Right atrium auricular region (tissue), 2 donors: ENCODE measurements at places on chromosomes 2 and 18. TPM values are rescaled to one million over a fixed set of nuclear protein-coding genes. Genes with fewer than 3 reads are reported as not detected.

The WNT6 gene
- 2.4 TPM for total RNA-seq

DNA sequence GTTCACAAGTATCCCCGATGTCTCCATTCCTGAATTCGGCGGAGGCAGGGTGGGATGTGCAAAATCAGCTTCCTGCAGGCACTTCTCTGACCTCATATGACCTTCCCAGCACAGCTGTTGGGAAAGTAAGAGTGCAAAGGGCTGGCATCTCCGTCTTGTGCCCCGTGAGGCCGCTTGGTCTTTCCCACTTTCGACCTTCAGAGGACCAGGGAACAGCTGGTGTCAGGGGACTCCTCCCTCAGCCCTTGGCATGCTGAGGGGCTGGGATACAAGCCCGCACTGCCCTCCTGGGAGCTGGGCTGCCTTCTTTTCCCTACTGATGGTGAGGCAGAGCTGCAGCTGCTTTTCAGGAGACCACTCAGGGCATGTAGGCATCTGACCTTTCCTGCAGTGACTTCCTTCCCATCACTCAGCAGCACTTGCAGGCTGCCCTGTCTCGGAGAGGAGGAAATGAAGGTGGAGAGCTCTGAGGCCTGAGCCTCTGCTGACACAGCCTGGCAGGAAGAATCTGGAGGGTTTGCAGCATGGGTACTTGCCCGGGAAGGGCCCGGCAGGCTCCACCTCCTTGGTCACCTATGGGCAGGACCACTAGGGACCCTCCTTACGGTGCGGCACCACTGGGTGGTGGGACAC, 277.2 kb upstream of the HS6ST1 start:
- H3K36me3 ChIP-seq = no peaks in the 10 kb centered on the region
- DNase-seq = no peak
- no peaks in the 10 kb centered on the region for H3K4me1 ChIP-seq
- H3K27me3 ChIP-seq = no peaks in the 10 kb centered on the region
- H3K27ac ChIP-seq = no peak overlapping the region

The ANKRD30B gene
- total RNA-seq = not detected

- no peaks in the 10 kb centered on the region for H3K4me1 ChIP-seq
- DNase-seq = no peak
- no peak overlapping the region for H3K27ac ChIP-seq
- no peaks in the 10 kb centered on the region for H3K27me3 ChIP-seq
- H3K36me3 ChIP-seq = no peaks in the 10 kb centered on the region
Observed at GRCh38 chr18:24602201-24602600, 141.8 kb downstream of the HRH4 start.

DNA sequence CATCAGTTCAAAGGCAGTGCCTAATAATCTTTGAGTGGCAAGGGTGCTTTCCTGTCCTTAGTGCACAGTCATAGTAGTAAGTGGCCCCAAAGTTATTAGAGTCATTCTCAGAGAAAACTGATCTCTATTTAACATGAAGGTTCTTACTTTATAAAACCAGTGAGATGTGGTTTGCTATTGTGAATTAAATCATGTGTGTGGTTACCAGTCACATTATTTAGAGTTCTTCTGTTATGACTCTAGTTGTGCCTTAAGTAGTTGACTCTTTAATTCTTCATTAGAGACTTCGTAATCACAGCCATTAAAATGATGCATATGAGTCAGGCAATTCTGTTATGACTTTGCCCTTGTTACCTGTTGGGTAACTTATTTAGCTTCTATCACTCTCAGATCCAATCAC, 1392.9 kb upstream of the ACVR2A start:
- no peak overlapping the region for H3K27ac ChIP-seq
- no peaks in the 10 kb centered on the region for H3K36me3 ChIP-seq
- no peaks in the 10 kb centered on the region for H3K27me3 ChIP-seq
- no peak for DNase-seq
- H3K4me1 ChIP-seq = no peaks in the 10 kb centered on the region

The MTHFD2 gene
- 15.8 TPM for total RNA-seq

DNA sequence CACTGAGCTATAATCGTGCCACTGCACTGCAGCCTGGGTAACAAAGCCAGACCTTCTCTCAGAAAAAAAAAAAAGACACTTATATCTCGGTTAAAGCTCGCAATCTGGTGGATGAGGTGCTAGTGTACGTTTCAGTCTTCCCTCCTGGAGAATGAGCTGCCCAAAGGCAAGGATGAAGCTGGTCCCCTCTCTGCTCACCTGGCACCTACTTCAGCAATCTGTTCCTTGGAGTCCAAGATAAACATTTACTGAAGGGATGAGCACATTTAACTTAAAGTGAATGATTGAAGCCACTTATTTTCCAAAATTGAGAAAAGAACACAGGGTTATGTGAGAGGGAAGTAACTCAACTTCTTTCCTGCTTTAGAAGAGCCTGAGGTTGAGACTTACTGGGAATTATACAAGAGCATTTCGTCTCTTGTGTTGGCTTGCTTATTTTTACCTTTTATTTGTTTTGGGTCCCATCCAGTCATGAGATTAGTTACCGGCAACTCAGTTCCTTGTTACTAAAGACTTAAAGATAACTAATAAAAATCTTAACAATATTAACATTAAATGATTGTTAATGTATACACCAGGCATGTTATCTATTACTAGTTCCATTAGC, 33.6 kb upstream of the COLEC12 start:
- no peak overlapping the region for H3K4me3 ChIP-seq
- no peaks in the 10 kb centered on the region for H3K36me3 ChIP-seq
- no peaks in the 10 kb centered on the region for H3K4me1 ChIP-seq
- no peaks in the 10 kb centered on the region for H3K27me3 ChIP-seq
- H3K27ac ChIP-seq = no peak overlapping the region

The MEP1B gene
- not detected for total RNA-seq

The SIX3 gene
- total RNA-seq = not detected
